ENCODE measurements at places on chromosomes 4 and X. TPM values are rescaled to one million over a fixed set of nuclear protein-coding genes. Genes with fewer than 3 reads are reported as not detected.

DNA sequence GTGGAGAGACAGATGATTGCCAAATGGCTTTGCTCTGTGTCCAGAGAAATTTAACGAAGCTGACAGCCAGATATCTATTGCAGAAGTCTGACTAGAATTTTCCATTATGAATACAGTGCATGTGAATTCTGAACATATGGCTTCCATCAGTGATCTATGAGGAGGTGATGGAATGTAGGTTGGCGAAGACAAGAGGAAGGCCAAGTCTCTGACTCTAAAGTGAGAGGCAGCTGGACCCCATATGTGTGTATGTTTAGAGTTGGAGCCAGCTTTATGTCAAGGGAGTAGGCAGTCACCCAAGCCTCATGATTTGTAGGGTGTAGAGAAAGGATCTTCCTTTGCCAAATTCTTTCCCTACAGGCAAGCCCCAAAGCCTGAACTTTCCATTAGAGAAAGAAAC is 76.2 kb upstream of the TEX13D start:
- peak; percentile 79 for DNase-seq

DNA sequence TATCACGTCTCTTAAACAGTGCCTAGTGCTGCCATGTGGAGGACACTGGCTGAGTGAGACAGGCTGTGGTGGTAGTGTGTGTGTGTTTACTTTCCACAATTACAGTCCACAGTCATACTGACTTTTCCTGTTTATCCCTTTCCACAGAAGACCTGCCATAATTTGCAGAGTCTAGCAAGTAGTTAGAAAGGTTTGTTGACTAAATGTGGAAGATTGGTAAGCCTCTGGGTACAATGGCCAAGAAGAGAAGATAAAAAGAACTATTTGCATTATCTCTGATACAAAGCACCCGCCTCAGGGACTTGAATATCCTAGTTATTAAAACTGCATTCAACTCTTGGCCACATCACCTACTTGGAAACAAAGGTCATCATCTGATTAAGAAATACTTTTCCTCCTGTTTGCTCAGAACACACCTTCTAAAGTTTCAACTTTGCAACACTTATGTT is 89.1 kb downstream of the FAM13A start:
- no peak for DNase-seq

DNA sequence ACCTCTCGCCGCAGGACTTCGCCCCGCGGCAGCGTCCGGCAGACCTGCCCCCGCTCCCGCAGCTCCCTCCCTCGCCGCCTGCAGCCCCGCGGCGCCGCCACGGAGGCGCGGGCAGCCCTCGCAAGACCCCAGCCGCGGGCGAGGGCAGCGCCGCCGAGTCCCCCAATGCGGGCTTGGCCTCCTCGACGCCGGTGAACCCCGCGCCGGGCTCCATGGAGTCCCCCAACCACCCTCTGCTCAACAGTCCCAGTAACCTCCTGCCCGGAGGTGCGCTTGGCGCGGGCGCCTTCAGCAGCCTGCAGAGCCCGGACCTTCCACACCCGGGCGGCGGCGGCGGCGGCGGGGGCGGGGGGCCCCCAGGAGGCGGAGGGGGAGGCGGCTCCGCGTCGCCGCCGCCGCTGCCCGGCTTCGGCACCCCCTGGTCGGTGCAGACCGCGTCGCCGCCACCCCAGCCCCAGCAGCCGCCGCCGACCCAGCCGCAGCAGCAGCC is 1.2 kb downstream of the CPEB2 start:
- DNase-seq: no peak

- no peak for DNase-seq
Measured at GRCh38 chrX:46841346-46841745, 4.5 kb downstream of the RP2 start.

- DNase-seq: no peak
Measured at GRCh38 chr4:149985981-149986380, 92.3 kb upstream of the DCLK2 start.

DNA sequence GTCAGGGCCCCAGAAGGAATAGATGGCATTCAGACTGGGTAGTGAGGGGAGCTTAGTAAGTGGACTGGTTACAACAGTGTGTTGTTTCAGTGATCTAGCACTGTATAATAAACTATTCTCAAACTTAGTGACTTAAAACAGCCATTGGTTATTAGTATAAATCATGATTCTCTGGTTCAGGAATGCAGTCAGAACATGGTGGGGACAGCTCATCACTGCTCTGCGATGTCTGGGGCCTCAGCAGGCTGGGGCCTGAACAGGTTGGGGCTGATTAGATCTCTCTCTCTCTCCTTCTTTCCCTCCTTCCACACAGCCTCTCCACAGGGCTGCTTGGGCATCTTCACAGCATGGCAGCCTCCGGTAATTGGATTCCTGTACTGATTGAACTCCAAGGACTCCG is 160.4 kb downstream of the GATB start:
- DNase-seq: no peak

- no peak for DNase-seq
Measured at GRCh38 chr4:65450899-65451298, 219.4 kb downstream of the EPHA5 start.

- DNase-seq: no peak
Measured at GRCh38 chrX:2712890-2713840, 22.1 kb downstream of the CD99 start.

Gene KIF4A
- 0.20 TPM for polyA plus RNA-seq

Gene PABPC5
- 3.3 TPM for polyA plus RNA-seq

Gene STATH
- not detected for polyA plus RNA-seq

Gene CYBB
- 14.6 TPM for polyA plus RNA-seq

Gene ENPP6
- 1.2 TPM for polyA plus RNA-seq

Gene SSX2B
- not detected for polyA plus RNA-seq

Gene FGA
- 9.4 TPM for polyA plus RNA-seq

Gene PLP1
- 20.9 TPM for polyA plus RNA-seq

Gene PRPS2
- 49.0 TPM for polyA plus RNA-seq
